ENCODE measurements at places on chromosomes 13 and 19. TPM values are rescaled to one million over a fixed set of nuclear protein-coding genes. Genes with fewer than 3 reads are reported as not detected.

- no peak overlapping the region for H3K27ac ChIP-seq
- H3K36me3 ChIP-seq = no peaks in the 10 kb centered on the region
- peaks cover 7% of the 10 kb centered on the region for H3K4me1 ChIP-seq
- H3K4me3 ChIP-seq = no peak overlapping the region
Measured at GRCh38 chr13:51249255-51249654, 27.1 kb downstream of the FAM124A start.

- H3K4me1 ChIP-seq = peaks cover 27% of the 10 kb centered on the region
- no peak overlapping the region for H3K27ac ChIP-seq
- H3K4me3 ChIP-seq = no peak overlapping the region
- DNase-seq = no peak
- no peaks in the 10 kb centered on the region for H3K27me3 ChIP-seq
Measured at GRCh38 chr13:46799139-46799538, 2.2 kb upstream of the ESD start.

The TRAPPC6A gene
- 18.4 TPM for total RNA-seq

The KCNRG gene
- 2.7 TPM for total RNA-seq

- H3K27me3 ChIP-seq = no peaks in the 10 kb centered on the region
- H3K4me3 ChIP-seq = peak overlapping the region; percentile 98
- peak overlapping the region; percentile 98 for H3K27ac ChIP-seq
Measured at GRCh38 chr19:45040059-45040771, 1.4 kb downstream of the CLASRP start.

GRCh38 chr13:25280396-25280795, 6.9 kb downstream of the MTMR6 start:
- DNase-seq = no peak
- no peak overlapping the region for H3K4me3 ChIP-seq
- peaks cover 11% of the 10 kb centered on the region for H3K4me1 ChIP-seq
- H3K36me3 ChIP-seq = no peaks in the 10 kb centered on the region
- no peaks in the 10 kb centered on the region for H3K27me3 ChIP-seq

- no peak for DNase-seq
- H3K4me3 ChIP-seq = no peak overlapping the region
- H3K4me1 ChIP-seq = no peaks in the 10 kb centered on the region
- no peak overlapping the region for H3K27ac ChIP-seq
- no peaks in the 10 kb centered on the region for H3K36me3 ChIP-seq
Measured at GRCh38 chr13:75749407-75749806, 113.3 kb downstream of the LMO7 start.

DNA sequence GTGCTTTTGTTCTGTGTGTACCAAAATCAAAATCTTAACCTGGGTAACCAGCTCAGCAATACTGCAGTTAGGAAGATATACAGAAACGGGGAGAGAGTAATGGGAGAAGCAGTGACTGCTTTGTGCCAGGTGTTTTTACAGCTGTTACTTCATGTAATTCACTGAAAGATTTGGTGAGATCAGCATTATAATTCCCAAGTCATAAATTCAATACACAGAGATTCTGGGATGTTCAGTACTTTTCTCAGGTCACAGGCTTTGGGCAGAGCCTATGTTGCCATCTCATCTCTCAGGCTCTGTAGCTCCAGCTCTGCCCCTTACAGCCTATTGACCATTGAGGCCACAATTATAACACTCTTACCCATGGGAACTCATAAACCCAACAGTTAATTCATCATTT, 138.5 kb downstream of the ZAR1L start:
- H3K36me3 ChIP-seq = peaks cover 3% of the 10 kb centered on the region
- H3K27me3 ChIP-seq = no peaks in the 10 kb centered on the region
- DNase-seq = no peak
- H3K4me1 ChIP-seq = no peaks in the 10 kb centered on the region
- no peak overlapping the region for H3K27ac ChIP-seq

The ACP7 gene
- total RNA-seq = not detected
